ENCODE measurements at places on chromosomes 7 and 10.

DNA sequence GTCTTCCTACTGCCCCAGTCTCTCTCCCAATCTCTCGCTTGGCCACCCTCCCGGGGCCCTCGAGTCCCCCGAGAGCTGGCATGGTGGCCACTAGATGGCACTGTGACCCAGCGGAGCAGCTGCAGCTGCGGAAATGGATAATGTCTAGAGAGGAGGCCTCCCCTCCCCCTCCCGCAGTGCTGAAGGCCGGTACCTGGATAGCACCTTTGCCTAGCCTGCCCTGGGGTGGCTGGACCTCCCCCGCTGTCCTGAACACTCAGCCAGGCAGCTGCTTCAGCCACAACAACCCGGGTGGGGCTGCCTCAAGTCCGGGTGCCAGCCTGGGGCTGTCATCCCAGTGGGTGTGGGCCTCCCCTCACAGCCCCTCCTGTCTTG is 65.2 kb downstream of the GOLGA7B start:
- peak; percentile 42 for DNase-seq

GRCh38 chr10:19546224-19546623 is 270.0 kb upstream of the PLXDC2 start:
- DNase-seq: no peak

DNA sequence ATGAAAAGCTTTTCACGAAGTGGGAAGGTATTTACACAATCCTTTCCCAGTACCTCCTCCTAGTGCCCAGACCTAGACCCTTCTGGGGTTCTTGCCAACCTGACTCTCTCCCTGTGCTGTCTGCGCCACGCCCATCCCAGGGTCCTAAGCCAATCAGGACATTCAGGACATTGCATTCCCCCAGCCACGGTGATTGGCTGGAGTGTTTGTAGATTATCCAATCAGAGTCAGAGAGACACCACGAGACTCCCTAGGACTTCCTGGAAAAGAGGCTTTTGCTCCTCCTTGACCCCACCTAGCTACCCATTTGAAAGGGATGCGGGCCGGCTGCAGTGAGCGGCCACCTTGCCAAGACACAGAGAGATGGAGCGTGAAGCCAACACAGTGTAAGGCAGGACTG is 3.5 kb upstream of the GDF2 start:
- peak; percentile 14 for DNase-seq

- DNase-seq: no peak
These were observed 9.2 kb downstream of the TNPO3 start for GRCh38 chr7:129045682-129046081.

- no peak for DNase-seq
These were observed 147.5 kb downstream of the SEMA3D start for GRCh38 chr7:85039196-85039923.

- peak; percentile 49 for DNase-seq
These were observed 110.6 kb downstream of the KCNMA1 start for GRCh38 chr10:77526868-77527617.

Data from right hindlimb (tissue), 1 donor.